ENCODE measurements at places on chromosomes 7 and 10. TPM values are rescaled to one million over a fixed set of nuclear protein-coding genes. Genes with fewer than 3 reads are reported as not detected.

CUZD1 gene
- total RNA-seq, result 0.73 TPM

SYT15B gene
- total RNA-seq, result 41.5 TPM

CD36 gene
- total RNA-seq, result 137 TPM

PNLIP gene
- total RNA-seq, result not detected

PON1 gene
- 0.67 TPM for total RNA-seq

SCART1 gene
- total RNA-seq, result 1.7 TPM

BAIAP2L1 gene
- 24.2 TPM for total RNA-seq

DNA sequence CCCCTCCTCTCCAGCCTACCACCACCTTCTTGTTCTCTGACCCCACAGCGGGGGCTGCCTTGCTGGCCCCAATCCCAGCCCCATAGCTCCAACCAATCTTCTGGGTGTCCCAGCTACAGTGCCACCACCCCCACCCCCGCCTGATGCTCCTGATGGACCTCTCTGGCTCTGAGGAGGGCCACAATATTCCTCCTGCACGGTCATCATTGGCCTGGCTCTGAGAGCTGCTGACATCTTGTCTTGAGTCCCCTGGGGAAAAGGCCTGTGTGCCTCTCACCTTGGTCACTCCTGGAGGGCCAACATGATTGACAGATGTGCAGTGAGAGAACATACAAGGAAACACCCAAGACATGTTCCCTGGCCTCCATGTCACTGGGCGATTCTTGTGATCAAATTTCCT lies 7.6 kb downstream of the GDF2 start:
- no peaks in the 10 kb centered on the region for H3K4me1 ChIP-seq
- no peaks in the 10 kb centered on the region for H3K27me3 ChIP-seq
- no peaks in the 10 kb centered on the region for H3K36me3 ChIP-seq
- no peak overlapping the region for H3K27ac ChIP-seq
- H3K4me3 ChIP-seq, result no peak overlapping the region

GRCh38 chr10:116073001-116073400 lies 200.0 kb downstream of the GFRA1 start:
- DNase-seq, result no peak
- no peak overlapping the region for H3K27ac ChIP-seq
- H3K27me3 ChIP-seq, result no peaks in the 10 kb centered on the region
- H3K4me3 ChIP-seq, result no peak overlapping the region
- no peaks in the 10 kb centered on the region for H3K36me3 ChIP-seq

GRCh38 chr7:83419013-83419412 lies 229.9 kb downstream of the SEMA3E start:
- H3K4me3 ChIP-seq, result no peak overlapping the region
- H3K4me1 ChIP-seq, result no peaks in the 10 kb centered on the region
- H3K27me3 ChIP-seq, result no peaks in the 10 kb centered on the region
- no peaks in the 10 kb centered on the region for H3K36me3 ChIP-seq
- no peak for DNase-seq

DNA sequence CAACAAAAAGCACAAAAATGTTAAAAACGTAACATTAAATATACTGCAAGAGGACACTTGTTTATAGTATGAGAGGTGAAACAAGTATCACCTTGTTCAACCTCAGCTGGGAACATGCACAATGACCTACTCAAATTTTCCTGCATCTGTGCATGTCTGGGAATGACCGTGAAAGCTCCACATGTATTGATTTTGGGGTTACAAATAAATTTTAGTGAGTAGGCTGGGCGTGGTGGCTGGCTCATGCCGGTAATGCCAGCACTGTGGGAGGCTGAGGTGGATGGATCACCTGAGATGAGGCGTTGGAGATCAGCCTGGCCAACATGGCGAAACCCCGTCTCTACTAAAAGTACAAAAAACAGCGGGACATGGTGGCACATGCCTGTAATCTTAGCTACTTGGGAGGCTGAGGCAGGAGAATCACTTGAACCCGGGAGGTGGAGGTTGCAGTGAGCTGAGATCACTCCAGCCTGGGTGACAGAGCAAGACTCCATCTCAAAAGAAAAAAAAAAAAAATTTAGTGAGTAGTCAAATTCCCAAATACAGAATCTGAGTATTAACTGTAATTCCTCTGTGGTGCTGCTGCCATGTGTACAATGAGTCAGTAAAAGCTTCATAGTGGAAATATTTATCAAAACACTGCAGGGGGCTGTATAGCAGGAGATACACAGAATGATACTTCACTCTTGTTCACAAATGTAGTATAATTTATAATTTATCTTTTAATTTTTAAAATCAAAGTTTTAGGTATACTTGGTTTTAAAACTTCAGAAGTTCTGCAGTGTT lies 41.1 kb downstream of the SUGCT start:
- H3K27me3 ChIP-seq, result no peaks in the 10 kb centered on the region
- no peak overlapping the region for H3K4me3 ChIP-seq
- DNase-seq, result no peak
- no peak overlapping the region for H3K27ac ChIP-seq

GRCh38 chr10:23373156-23373555 lies 28.6 kb upstream of the C10orf67 start:
- H3K36me3 ChIP-seq, result no peaks in the 10 kb centered on the region
- no peaks in the 10 kb centered on the region for H3K27me3 ChIP-seq
- no peak for DNase-seq
- H3K27ac ChIP-seq, result no peak overlapping the region
- H3K4me1 ChIP-seq, result no peaks in the 10 kb centered on the region

DNA sequence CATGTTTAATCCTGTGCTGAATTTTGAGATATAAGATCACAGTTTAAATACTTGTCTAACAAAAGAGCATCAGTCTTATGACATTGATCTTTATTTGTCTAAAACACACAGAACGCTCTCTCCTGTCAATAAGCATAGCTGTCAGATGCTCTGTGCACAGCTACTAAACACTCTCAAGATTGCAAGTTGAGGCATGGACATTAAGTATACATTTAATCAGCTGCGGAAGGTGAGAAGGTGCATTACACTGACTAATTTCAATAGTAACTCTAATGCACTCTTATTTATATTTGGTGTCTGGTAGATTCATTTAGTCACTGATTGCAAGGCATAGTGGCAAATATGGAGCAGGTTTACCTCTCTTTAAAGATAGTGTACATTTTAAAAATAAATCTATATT lies 580.3 kb upstream of the NRP1 start:
- H3K4me1 ChIP-seq, result no peaks in the 10 kb centered on the region
- DNase-seq, result no peak
- no peaks in the 10 kb centered on the region for H3K27me3 ChIP-seq
- no peak overlapping the region for H3K27ac ChIP-seq
- H3K36me3 ChIP-seq, result no peaks in the 10 kb centered on the region

DNA sequence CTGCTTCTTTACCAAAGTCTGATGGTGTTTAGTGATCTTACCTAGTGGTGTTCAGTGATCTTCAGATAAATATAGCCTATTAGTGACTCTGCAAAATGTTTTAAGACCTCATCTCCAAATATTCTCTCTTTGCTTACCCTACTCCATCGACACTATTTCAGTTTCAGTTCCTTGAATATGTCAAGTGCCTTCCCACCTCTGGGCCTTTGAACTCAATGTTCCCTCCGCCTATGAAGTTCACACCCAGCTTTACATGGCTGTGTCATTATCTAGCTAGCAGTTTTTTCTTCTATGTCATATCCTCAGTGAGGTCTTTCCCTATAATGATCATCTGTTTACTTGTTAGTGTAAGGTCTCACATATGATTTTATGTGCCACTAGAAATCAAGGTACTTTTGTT lies 322.6 kb downstream of the DGKB start:
- no peak overlapping the region for H3K4me3 ChIP-seq
- H3K27ac ChIP-seq, result no peak overlapping the region
- H3K27me3 ChIP-seq, result no peaks in the 10 kb centered on the region
- H3K4me1 ChIP-seq, result no peaks in the 10 kb centered on the region

- H3K36me3 ChIP-seq, result no peaks in the 10 kb centered on the region
- H3K4me1 ChIP-seq, result peaks cover 5% of the 10 kb centered on the region
- no peaks in the 10 kb centered on the region for H3K27me3 ChIP-seq
- no peak overlapping the region for H3K27ac ChIP-seq
These were observed 4.7 kb downstream of the TMEM236 start for GRCh38 chr10:17756557-17757217.

- H3K27ac ChIP-seq, result no peak overlapping the region
- DNase-seq, result no peak
- no peaks in the 10 kb centered on the region for H3K4me1 ChIP-seq
- no peaks in the 10 kb centered on the region for H3K36me3 ChIP-seq
- H3K27me3 ChIP-seq, result no peaks in the 10 kb centered on the region
- H3K4me3 ChIP-seq, result no peak overlapping the region
These were observed 113.2 kb upstream of the NAMPT start for GRCh38 chr7:106397994-106398393.

DNA sequence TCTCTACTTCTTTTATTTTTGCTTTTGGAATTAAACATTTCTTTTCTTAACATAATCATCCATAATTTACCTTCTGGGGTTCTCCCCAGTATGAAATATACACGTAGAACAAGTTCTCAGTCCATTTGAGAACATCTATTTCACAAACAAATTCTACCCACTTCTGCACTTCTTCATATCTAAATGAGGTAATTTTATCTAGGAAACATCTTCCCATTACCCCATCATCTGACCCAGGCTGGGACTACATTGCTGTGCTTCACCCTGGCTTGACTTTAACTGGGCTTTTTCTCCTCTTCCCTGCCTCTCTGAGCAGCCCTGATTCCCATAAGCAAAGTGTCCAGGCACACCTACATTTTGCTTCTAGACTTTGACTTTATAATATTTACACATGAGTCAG lies 43.3 kb upstream of the AMPH start:
- H3K27ac ChIP-seq, result peak overlapping the region; percentile 71
- no peak for DNase-seq
- no peaks in the 10 kb centered on the region for H3K4me1 ChIP-seq
- H3K4me3 ChIP-seq, result no peak overlapping the region

DNA sequence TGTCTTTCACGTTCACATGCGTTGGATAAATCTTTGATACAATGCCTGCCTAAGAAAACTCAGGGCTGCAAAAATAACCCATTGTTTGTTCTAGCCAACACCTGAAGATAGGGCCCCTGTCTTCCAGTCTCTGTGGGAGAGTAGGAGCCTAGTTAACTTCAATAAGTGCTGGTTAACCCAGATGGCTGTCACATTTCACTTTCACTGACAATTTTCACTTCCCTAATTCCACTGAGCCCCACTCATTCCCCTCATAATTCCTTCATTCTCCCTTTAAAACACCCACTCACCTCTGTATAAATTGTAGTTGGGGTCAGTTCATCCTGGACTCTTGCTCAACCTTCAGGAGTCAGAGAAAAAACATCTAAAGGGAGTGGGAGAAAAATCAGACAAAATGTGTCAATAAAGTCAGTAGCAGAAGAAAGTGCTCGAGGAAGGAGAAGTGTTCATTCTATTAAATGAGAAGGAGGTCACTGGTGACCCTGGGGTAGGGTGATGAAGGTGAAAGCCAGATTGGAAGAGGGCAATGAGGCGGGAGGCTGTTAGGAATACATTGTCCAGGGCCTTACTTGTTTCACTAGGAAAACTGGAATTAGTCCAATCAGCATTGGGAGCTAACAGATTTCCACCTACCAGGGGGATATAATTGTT lies 51.2 kb upstream of the ABI1 start:
- no peaks in the 10 kb centered on the region for H3K27me3 ChIP-seq
- H3K27ac ChIP-seq, result no peak overlapping the region
- no peaks in the 10 kb centered on the region for H3K36me3 ChIP-seq
- H3K4me1 ChIP-seq, result no peaks in the 10 kb centered on the region
- no peak for DNase-seq

DNA sequence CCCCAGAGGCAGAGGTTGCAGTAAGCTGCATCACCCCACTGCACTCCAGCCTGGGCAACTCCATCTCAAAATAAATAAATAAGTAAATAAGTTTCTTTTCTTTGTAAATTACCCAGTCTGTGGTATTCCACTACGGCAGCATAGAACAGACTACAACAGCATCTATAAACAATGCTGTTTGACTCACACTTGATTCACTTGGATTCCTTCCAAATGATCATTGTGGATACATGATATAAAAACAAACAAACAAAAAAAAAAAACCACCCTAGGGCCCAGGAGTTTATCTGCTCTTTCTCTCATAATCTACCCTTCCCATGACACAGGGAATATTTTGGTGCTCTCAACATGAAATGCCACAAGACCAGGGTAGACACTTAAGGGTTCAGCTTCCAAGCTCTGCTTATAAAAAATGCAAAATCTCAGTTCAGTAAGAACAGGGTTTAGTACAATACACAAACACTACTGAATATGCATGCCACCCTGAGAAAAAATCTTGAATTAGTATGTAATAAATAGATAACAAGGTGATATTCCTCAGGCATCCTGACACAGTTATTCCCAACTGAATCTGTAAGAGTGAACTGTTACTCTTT lies 200.9 kb downstream of the FAM107B start:
- H3K4me3 ChIP-seq, result no peak overlapping the region
- H3K36me3 ChIP-seq, result no peaks in the 10 kb centered on the region
- peaks cover 10% of the 10 kb centered on the region for H3K4me1 ChIP-seq
- H3K27me3 ChIP-seq, result no peaks in the 10 kb centered on the region
- DNase-seq, result no peak

- H3K4me3 ChIP-seq, result no peak overlapping the region
- no peaks in the 10 kb centered on the region for H3K27me3 ChIP-seq
- no peak for DNase-seq
- no peaks in the 10 kb centered on the region for H3K36me3 ChIP-seq
These were observed 324.9 kb upstream of the POT1 start for GRCh38 chr7:125254566-125254965.

DNA sequence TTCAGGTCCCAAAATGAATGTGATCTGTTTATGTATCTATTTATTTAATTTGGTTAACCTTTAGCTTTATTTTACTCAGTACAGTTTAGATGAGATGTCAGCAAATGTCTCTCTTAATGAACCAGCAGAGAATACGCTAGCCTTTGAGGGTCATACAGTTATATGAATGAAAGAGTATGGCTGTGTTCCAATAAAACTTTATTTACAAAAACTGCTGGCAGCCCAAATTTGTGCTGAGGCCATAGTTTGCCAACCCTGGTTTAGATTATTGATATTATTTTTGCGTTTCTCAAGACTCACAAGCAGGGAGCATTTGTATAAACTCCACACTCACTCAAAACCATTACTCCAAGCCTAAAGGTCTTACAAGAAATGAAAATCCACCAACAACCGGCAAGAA lies 323.4 kb upstream of the NRP1 start:
- H3K27ac ChIP-seq, result no peak overlapping the region
- H3K4me3 ChIP-seq, result no peak overlapping the region
- no peaks in the 10 kb centered on the region for H3K36me3 ChIP-seq
- DNase-seq, result no peak
- no peaks in the 10 kb centered on the region for H3K27me3 ChIP-seq

DNA sequence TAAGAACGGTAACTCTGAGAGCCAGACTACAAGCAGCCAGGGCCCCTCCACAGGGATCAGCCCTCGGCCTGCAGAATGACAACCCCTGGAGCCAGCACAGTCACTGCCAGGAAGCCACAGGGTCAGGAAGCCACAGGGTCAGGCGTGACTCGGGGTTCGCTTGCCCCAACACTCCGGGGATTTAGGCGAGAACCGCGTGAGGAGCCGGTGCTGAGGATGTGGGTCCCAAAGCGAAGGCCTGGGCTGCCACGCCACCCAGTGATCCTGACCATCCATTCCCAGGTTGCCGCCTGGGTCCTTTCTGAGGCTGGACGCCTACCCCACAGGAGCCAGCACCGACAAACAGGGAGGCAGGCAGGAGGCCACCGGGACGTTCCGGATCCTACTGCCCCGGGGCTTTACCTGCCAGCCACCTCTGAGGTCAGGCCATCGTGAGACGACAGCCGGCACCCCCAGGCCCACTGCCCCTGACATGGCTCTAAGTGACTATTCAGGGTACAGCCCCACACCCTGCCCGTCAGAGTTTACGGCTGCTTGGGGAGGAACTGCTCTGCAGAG lies 228.6 kb downstream of the ELFN1 start:
- DNase-seq, result no peak
- H3K36me3 ChIP-seq, result peaks cover 46% of the 10 kb centered on the region
- H3K27ac ChIP-seq, result no peak overlapping the region
- H3K4me1 ChIP-seq, result no peaks in the 10 kb centered on the region
- no peak overlapping the region for H3K4me3 ChIP-seq
- no peaks in the 10 kb centered on the region for H3K27me3 ChIP-seq

All from left lung (tissue), 14 donors.